ENCODE measurements at places on chromosomes 5 and 9. TPM values are rescaled to one million over a fixed set of nuclear protein-coding genes. Genes with fewer than 3 reads are reported as not detected.

The HTR4 gene
- total RNA-seq, result 19.1 TPM

The CCDC183 gene
- total RNA-seq, result 77.0 TPM

The MACIR gene
- total RNA-seq, result 72.4 TPM

The LHX3 gene
- not detected for total RNA-seq

The LCP2 gene
- 17.5 TPM for total RNA-seq

The ANKRD55 gene
- not detected for total RNA-seq

The GGTA1 gene
- total RNA-seq, result not detected
